D341Med (cell line): ENCODE measurements at places on chromosomes 1 and 21.

DNA sequence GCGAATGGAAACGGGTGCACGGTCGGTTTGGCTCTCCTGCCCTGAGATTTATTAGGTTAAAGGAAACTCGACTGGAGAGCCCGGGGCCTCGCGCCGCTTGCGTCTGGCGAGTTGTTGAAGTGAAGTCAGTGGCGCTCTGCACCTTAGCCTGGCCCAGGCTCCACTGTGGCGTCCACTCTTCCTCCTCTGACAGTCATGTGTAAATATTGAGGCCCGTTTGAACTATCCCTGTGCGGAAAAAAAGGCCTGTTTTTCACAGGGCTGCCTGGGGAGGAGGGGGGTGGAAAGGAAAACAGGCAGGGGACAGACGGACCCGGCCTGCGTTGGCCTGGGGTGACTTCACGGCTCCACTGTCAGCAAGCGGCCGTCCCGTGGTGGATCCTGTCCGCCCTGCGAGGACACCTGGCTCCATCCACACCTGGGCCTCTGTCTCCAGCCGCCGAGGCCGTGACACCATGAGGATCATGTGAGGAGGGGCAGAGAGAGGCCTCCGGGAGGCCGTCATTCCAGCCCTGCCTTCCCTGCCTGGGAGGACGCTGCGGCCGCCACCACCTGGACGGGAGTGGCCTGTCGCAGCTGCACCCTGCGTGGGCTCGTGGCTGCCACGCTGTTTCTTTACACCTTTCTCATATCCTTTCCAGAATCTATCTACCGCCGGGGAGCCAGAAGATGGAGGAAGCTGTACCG, 59.8 kb downstream of the FAAP20 start:
- DNase-seq, result no peak

- DNase-seq, result no peak
These were observed 204.2 kb downstream of the HMCN1 start for GRCh38 chr1:185938396-185938795.

GRCh38 chr21:37983336-37984095, 67.3 kb upstream of the KCNJ6 start:
- DNase-seq, result no peak

GRCh38 chr1:209493559-209493958, 90.0 kb upstream of the CAMK1G start:
- no peak for DNase-seq

GRCh38 chr1:156111355-156111962, 3.1 kb upstream of the LMNA start:
- no peak for DNase-seq

DNA sequence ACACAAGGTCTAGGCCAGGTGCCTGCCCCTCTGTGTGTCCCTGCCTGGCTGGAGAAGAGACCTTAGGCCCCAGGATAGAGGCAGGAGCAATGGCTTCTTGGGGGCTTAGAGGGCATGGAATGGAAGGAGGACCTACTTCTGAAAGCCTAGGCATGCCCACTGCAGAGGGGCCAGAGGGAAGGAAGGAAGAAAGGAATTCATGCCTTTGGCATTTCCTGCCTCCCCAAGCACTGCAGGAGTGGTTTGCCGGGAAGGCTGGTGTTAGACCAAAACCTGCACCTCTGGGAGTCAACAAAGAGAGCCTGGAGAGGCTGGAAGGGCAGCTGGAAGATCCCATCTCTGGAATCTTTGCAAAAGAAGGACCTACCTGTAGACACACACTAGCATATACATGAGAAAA, 50.7 kb upstream of the KCNE2 start:
- no peak for DNase-seq

GRCh38 chr1:9340172-9340854, 47.6 kb downstream of the SPSB1 start:
- DNase-seq, result no peak

DNA sequence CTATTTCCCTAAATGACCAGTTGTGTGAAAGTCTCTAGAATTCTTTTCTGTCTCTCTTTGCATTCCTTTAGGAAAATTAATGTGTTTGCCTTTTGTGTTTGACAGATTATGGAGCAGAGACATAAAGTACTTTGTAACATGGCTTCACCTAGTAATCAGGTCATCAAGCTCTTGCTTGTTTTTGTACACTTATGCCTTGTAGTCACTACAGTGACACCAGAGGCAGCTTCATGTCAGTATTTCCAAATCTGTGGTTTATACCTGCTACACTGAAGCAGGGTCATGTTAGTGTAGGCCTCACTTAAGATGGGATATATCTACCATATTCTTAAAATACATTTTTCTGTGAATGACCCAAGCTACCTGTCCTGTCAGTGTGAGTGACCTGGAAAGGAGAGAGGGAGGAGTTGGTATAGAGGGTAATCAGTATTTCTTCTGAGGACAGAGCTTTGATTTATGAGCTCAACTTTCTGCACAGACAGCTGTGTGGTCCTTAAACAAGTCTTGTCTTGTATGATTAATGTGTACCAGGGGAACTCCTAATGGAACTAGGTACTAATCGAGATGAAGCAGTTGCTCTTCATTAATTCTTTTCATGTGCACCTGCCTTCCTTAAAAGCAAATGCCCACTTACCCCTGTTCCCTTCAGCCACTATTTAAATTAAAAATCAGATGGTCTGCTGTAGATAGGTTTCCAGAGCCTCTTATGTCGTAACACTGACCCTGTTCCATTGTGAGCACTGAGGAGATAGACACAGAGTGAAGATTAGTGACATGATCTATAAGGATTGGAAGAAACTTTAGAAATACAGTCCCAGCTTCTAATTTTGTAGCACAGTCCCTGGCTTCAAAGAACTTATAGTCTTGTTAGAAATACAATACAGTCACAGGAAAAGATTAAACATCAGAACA, 45.7 kb downstream of the MACO1 start:
- no peak for DNase-seq

DNA sequence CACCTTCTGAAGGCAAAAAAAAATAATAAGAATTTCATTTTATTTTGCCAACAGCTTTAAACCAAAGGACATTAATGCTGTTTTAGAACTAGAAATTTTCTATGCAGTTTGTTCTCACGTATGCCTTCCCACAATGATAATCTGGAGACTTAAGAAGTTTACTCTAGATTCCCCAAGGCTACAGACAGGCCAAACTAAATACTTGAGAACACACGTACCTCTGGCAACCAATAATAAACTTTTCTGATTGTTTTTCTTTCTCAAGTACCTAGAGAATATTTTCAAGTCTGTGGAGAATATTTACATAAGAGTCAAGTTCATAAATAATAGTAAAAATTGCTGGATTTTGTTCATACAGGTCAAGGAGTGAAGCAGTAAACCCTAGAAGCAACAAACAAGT, 15.9 kb downstream of the CLDN8 start:
- DNase-seq, result no peak

DNA sequence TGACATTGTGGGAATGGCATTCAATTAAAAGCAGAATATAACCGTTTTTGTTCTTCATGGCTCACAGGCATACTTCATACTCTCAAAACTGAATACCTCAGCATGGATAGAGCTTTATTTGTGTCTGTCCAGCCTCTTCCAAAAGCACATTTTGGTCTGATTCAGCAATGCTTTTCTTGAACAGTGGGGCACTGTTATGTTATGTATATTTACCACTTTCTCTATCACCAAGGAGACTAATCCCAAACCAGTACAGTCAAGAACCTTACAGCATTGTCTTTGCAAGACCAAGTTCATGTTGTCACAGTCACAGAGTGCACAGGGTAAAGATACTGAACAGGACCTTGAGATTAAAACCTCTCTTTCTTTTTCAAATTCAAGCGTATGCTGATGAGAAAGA, 582.8 kb downstream of the PTBP2 start:
- no peak for DNase-seq

GRCh38 chr1:172670316-172670715, 11.4 kb downstream of the FASLG start:
- DNase-seq, result no peak

DNA sequence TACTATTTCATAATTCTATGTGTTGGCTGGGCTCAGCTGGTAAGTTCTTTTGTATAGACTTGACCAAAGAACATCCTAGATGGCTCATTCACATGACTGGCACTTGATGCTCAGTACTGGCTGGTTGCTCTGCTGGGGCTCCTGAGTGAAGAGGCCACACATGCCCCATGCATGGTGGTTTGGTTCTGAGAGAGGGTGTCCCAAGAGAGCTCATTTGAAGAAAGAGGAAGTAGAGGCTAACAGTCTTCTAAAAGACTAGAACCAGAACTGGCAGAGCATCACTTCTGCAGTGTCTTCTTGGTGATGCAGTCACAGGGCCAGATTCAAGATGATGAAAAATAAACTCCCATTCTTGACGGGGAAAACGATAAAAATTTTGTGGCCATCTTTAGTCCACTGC, 5.2 kb upstream of the BACH1 start:
- no peak for DNase-seq

DNA sequence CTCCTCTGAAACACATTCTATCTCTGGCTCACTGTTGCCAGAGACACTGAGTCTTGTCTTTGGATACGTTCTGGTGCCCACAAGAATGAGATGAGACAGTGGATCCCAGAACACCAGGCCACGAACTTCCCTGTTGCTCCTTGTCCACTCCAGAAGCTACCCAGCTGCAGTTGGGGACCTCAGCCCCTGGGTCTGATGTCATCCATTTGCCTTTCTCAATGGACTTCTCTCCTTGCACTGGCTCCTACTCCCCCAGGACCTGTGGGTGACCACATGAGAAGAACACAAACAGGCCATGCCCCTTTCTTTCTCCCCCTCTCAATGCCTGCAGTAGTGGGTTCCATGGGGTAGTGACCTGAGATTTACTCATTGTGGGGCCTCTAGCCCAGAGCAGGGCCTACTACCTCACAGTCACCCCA, 5.9 kb downstream of the NBPF1 start:
- DNase-seq, result no peak

- DNase-seq, result no peak
These were observed 498.2 kb downstream of the PLPP3 start for GRCh38 chr1:56081173-56081572.

GRCh38 chr1:182965861-182966260, 12.9 kb upstream of the SHCBP1L start:
- no peak for DNase-seq

GRCh38 chr1:178485541-178485981, 11.2 kb downstream of the CLEC20A start:
- DNase-seq, result no peak

GRCh38 chr1:208054911-208055379, 144.0 kb upstream of the CD34 start:
- DNase-seq, result no peak

GRCh38 chr1:190119683-190120082, 358.0 kb downstream of the BRINP3 start:
- DNase-seq, result peak; percentile 33

- no peak for DNase-seq
These were observed 2.2 kb upstream of the KIF17 start for GRCh38 chr1:20719871-20720620.

- DNase-seq, result no peak
These were observed 85.3 kb downstream of the CAMTA1 start for GRCh38 chr1:6870571-6870970.

- DNase-seq, result no peak
These were observed 65.7 kb downstream of the LRRC8C start for GRCh38 chr1:89698624-89699023.

- no peak for DNase-seq
These were observed 51.0 kb downstream of the KIAA0319L start for GRCh38 chr1:35505911-35506798.

GRCh38 chr1:84271441-84272151, 29.9 kb upstream of the SAMD13 start:
- DNase-seq, result no peak

DNA sequence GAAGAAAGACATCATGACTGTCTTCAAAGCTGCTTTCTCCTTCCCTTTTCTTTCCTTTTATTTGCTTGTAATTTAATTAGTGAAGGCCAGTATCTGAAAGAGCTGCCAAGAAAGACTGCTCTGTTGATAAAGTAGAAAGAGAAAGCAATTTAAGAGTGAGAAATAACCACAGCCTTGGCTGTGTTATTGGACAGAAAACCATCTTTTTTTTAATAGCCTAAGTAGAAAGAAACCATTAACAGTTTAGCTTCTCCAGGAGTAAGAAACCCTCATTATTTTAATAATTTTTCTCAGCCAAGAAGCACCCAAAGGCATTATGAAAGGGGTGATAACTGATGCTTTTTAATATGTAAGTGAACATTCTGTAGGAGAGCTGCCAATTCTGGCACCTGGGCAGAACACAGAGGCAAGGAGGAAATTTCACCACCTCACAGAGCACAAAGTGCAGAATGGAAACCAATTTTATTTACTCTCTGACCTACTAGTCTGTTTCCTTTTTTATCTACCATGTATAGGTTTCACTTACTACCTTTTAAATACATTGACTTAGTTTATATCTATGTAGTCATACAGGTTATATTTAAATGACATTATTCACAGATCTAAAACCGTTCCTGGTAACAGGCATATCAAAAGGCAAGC, 703.2 kb downstream of the MRPL39 start:
- no peak for DNase-seq

- no peak for DNase-seq
These were observed 36.5 kb upstream of the DENND1B start for GRCh38 chr1:197811769-197812168.

DNA sequence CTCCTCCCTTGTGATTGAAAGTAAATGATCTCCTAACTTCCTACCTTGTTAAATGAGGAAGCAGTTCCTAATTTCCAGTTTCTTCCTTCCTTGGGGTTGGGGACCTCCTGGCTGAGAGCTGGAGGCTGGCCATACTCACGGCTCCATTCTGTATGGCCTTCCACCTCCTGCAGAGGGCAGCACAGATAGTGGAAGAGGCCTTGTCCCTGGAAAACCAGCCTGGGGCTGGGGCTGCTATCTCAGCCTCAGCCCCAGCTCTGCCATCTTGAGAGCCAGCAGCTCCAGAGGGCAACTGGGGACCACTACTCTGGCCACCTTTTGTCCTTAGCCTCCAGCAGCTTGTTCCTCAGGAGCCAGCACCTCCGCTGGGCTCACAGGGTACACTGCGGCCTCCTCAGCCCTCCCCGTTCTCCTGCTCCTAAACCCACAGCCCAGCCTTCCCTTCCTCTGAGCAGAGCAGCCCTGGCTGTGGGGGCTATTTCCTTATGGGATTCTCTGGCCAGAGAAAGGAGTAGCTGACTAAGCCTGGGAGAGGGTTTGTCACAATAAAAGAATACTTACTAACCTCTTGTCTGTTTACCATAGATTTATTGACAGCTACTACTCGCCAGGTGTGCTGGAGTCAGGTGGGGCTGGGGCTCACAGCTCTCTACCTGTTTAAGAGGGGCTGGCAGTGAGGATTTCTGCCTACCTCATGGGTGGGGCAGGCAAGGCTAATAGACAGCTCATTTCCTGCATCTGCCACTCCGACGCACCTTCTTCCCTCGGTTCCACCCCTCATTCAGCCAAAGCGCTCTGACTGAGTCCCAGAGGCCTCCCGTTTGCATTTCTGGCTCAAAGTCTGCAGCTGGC, 6.3 kb downstream of the TMEM234 start:
- peak; percentile 81 for DNase-seq

DNA sequence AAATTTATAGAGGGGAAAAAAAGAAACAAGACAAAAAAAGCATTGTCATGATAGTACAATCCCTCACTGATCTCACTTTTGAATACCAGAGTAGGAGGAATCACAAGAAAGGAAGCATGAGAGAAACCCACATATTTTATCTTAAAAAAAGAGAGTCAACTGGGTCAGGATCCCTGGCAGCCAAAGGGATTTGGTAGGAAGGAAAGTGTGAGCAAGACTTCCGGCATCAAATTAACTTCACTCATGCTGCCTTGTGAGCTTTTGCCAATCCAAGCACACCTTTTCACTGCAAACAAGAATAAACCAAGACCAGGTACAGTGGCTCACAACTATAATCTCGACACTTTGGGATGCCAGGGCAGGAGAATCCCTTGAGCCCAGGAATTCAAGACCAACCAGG, 53.1 kb downstream of the SLC9C2 start:
- DNase-seq, result no peak
